ENCODE measurements at places on chromosomes 3 and 15. TPM values are rescaled to one million over a fixed set of nuclear protein-coding genes. Genes with fewer than 3 reads are reported as not detected.

GRCh38 chr15:40854161-40854560, 10.3 kb downstream of the SPINT1 start:
- DNase-seq = no peak

The SAXO2 gene
- total RNA-seq = 0.58 TPM

- no peak for DNase-seq
Observed at GRCh38 chr3:120275618-120276017, 9.4 kb downstream of the GPR156 start.

- DNase-seq = no peak
Observed at GRCh38 chr3:29333576-29333975, 52.7 kb downstream of the RBMS3 start.

The DNAH12 gene
- 0.20 TPM for total RNA-seq

- no peak for DNase-seq
Observed at GRCh38 chr3:151635905-151636304, 97.8 kb upstream of the AADACL2 start.

- no peak for DNase-seq
Observed at GRCh38 chr3:101862416-101863165, 13.3 kb downstream of the NFKBIZ start.

DNA sequence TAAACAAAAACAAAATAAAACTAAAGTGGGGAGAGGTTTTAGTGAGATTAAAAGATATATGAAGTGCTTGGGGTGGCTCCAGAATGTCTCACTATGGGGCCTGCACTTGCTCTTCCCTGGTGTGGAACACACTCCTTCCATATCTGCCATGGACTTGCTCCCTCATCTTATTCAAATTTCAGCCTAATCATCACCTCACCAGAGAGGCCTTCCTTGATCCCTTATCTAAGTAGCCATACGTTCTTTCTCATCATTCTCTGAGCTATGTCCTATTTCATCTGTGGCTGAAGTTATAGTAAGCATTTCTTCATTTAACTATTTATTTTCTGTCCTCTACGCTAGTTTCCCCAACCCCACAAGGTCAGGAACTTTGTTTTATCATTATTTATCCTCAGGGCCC, 511.7 kb downstream of the NTRK3 start:
- DNase-seq = no peak

The DPPA4 gene
- total RNA-seq = 1.8 TPM

The KLHL40 gene
- total RNA-seq = not detected

DNA sequence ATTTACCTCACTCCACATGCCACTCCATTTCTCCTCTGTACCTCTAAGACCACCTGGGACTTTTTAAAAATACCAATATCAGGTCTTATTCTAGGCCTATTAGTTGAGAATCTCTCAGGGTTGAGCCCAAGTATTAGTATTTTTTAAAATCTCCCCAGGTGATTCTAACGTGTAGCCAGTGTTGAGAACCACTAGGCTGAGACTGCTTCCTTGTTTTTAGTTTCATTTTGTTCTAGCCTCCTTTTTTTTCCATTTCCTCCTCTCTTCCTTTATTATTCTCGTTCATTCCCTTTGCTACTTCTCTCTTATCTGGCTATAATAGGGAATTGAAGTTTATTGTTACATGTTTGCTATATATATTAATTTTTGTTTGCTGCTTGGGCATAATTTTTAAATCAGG, 217.8 kb upstream of the CD96 start:
- no peak for DNase-seq

Data from left lobe of liver (tissue), 2 donors.